Frontal cortex (tissue), 4 donors: ENCODE measurements at places on chromosomes 5 and 9.

- DNase-seq: peak; percentile 20
Observed at GRCh38 chr9:38200431-38200830, 131.4 kb upstream of the SHB start.

DNA sequence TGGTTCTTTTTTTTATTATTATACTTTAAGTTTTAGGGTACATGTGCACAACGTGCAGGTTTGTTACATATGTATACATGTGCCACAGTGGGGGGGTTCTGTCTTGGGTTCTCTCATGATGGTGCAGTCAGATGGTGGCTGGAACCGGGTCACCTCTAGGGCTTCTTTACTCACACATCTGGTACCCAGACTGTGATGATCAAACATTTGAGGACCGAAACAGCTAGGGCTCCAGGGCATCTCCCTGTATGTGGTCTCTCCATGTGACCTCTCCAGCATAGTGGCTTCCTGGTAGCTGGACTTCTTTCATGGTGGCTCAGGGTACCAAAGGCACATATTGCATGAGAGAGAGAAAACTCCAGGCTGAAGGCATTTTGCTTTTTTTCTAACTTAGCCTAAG lies 9.8 kb upstream of the CRHBP start:
- DNase-seq: no peak

DNA sequence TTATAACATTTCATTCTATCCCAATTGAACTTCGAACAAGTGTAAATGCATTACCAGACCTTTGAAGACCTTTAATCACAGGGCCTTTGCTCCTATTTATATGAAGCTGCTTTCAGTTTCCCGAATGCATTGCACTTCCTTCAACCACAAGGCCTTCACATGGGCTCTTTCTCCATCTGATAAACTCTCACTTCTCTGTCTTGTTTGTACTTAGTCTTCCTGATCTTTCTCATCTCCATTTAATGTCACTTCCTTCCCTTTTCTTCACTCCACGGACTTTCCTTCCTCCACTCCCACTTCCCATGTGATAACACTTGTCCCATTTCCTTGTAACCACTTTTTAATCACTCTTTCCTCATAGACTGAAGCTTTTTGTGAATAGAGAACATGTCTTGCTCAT lies 74.3 kb upstream of the TNC start:
- no peak for DNase-seq

DNA sequence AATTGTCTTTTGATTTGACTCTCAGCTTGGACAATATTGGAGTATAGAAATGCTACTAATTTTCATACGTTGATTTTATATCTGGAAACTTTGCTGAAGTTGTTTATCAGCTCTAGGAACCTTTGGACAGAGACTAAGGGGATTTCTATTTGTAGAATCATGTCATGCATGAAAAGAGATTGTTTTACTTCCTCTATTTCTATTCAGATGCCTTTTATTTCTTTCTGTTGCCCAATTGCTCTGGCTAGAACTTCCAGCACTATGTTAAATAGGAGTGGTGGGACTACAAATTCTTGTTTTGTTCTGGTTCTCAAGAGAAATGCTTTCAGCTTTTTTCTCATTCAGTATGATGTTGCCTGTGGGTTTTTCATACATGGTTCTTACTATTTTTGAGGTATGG lies 112.8 kb upstream of the CDH12 start:
- DNase-seq: no peak

- DNase-seq: no peak
Observed at GRCh38 chr9:109868722-109869121, 88.7 kb downstream of the PALM2AKAP2 start.

DNA sequence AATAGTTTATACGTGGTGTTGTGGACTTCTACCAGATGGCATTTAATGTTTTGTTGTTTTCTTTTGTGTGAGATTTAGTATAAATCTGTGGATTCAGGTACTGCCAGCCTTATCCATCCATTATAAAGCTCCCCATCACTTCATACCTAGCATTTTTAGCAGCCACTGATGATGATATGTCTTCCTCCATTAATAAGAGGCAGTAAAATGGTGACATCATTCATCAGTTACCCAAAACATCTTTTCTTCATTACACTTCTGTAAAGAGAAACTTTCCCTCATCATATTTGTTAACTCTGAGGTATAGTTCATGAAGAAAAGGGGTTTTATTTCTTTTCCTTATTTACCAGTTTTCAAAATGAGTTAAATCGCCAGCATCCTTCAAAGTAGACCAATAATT lies 19.4 kb downstream of the CHD1 start:
- DNase-seq: no peak

DNA sequence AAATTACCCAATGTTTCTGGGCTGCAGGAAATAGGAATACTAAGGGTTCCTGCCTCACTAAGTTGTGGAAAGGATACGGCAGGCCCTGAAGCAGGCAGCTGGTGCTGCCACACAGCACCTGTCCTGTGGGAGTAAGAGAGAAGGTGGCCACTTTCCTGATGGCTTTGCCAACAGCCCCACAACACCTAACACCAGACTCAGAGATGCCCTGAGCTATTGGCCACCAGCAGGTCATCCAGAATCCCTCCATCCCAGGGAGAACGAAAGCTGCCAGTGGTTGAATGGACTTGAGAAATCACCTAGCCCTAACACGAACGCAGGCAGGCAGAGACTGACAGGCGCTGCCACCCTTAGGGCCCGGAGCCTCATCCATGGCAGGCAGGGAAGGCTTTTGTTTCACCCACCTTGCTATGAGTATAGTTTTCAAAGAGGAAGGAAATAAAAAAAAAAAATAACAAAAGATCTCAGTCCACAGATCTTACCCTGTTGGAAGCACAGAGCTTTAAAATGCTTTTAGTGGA lies 82.2 kb downstream of the DCP2 start:
- DNase-seq: no peak

- DNase-seq: no peak
Observed at GRCh38 chr9:72749276-72749675, 203.6 kb downstream of the ALDH1A1 start.

DNA sequence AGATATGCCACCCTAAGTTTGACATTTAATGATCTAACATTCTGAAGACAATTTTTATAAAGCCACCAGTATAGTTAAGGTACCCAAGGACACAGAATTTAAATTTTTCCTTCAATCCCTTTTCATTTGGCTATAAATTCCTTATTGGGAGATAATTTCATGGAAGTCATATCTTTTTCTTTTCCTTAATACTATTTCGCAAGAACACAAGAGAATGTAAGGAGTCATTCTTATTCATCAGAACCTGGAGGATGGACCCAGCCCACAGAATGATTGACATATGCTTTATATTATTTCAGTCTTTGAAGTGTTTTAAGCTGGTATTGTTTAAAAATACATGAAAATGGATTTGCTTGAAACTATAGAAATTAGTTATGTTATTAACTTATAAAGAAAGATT lies 79.6 kb downstream of the DROSHA start:
- DNase-seq: no peak

- no peak for DNase-seq
Observed at GRCh38 chr5:173890195-173890991, 2.2 kb downstream of the CPEB4 start.

DNA sequence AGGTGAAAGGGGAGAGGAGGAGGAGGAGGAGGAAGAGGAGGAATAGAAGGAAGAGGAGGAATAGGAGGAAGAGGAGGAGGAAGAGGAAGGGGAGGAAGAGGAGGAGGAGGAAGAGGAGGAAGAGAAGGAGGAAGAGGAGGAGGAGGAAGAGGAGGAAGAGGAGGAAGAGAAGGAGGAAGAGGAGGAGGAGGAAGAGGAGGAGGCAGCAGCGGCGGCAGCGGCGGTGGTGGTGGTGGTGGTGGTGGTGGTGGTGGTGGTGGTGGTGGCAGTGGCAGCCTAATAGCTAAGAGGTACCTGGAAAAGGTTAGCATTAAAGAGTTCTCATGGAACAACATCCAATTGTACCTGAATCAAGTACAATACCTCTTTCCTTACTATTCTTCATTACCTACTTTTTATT lies 32.5 kb downstream of the UBAP2 start:
- no peak for DNase-seq

DNA sequence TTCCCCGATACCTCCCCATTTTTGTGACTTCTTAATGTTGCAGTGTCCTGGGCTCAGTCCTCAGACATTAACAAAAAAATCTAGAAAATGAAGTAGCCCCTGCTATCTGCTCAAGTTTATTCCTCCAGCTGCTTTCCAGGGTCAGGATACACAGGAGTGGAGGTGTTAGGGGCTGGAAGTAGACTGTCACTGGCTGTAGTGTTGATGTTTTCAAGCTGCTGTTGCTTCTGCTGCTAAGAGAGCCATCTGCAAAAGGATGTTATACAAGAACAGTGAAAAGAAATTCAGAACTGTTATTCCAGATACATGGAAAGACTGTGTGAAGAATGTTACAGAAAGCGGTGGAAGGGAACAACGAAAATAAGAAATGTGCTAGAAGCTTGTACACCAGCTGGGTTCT lies 10.7 kb downstream of the CD14 start:
- DNase-seq: no peak

- DNase-seq: no peak
Observed at GRCh38 chr5:158691631-158692255, 408.0 kb downstream of the EBF1 start.

DNA sequence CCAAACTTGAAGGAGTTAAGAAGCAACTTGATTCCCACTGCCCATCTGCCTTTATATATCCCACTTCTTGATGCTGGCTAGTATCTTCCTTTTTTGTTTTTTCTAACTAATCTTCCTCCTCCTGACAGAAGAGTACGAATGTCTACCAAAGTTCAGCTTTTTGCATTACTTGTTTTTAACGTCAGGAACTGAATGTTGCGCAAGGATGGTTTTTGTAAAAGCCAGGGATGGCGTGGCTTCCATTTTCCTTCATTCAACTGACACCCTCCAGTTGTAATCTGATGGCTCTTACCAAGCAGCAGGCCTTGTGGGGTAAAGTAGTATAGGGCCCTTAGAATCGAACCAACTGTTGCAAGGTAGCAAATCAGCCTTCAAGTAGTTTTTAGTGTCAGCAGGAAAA lies 70.8 kb upstream of the GPR151 start:
- DNase-seq: no peak

DNA sequence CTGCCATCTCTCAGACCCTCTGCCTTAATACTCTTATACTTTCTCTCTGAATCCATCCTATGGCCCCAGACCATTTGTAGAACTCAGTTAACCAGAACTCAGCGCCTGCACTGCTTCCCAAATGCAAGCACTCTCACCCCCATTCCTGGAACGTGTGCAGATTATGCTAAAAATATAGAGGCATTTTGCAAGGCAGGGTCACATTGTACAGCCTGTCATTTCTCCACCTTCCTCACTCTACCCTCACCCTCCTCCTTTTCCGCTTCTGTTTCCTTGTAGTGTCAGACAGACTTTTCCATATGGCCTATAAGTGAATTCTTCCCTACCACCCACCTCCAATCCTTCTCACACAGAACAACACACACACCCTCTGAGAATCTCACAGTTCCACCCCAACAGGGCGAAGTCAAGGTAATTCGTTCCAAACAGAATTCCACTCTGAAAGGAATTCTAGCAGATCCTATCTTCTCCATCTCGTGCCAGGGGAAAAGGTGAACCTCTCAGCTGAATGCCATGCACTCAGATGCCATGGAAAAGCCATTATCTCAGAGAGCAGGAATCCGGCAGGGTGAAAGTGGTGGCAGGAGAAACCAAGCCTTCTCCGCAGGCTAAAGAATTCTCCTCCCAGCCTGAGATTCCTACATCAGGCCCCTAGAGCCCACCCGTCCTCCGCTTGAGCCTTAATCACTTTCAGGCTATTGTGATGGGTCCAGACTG lies 25.3 kb downstream of the GGTA1 start:
- DNase-seq: no peak

DNA sequence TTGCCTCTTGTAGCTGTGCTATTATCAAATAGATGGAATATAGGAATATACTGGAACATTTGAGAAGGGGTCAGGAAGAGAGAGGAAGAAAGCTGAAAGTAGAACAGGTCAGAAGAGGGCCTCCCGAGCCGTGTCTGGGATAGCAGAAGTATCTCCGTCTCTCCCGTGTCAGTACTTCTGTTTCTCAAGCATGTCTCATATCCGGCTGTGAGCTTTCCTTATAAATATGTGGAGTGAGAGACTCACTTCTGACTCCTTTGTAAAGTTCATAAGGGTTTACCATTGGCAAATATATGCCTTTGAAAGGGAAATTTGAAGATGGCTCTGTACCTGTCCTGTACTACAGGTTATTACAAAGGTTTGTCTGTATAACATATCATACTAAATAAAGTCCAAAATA lies 50.3 kb downstream of the MOCS2 start:
- DNase-seq: no peak

GRCh38 chr9:76588316-76588715 lies 129.3 kb downstream of the GCNT1 start:
- DNase-seq: no peak

DNA sequence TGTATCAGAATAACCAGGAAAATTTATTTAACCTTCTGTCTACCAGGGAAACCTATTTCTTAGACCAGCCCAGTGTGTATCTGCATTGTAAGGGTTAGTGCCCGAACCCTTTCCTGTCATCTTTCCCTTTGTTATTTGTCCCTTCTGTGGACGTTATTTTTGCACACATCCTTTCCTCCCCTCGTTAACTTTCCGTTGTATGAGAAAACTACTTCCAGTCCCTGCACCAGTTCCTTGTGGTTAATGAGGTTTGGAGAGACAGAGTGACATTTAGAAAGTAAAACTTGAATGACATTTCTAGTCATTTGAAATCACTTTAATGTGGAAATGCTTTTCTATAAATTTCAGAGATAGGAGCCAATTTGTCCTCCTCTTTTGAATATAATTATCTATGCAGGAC lies 4.3 kb upstream of the IFNB1 start:
- no peak for DNase-seq

DNA sequence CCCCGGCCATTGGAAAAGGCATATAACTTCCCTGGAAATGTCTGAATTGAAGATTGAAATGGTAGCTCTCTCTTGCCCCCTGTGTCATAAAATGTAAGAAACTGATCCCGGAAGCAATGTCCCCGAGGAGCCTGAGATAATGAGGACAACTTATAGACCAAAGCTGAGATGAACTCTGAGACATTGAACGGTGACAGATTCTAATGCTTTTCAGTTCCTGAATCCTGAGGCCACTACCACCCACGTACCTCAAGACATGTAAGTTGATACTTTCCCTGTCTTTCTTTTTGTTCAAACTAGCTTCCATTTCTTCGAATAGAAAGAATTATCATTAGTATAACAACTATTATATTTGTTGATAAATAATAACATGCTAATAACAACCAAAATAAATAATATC lies 51.0 kb downstream of the KIF4B start:
- no peak for DNase-seq

DNA sequence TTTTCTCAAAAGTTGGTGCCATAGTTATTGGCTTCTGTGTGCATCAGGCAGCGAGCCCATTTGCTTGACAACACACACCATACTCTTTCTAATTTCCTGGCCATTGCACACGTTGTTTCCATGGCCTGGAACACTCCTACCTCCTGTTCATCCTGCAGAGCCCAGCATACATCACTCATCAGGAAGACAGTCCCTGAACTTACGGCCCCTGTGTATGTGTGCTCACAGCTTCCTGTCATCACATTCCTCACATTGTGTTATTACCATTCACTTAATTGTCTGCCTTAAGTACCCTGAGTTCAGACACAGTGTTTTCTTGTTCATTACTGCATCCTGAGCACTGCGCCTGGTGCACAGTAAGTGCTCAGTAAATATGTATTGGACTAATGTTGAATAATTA lies 355.9 kb downstream of the PRELID2 start:
- no peak for DNase-seq
